ENCODE measurements at places on chromosomes 1 and 21.

- no peak for DNase-seq
Observed at GRCh38 chr1:161166669-161167548, 683 bp downstream of the PPOX start.

- no peak for DNase-seq
Observed at GRCh38 chr1:201877877-201878401, 10.8 kb upstream of the SHISA4 start.

GRCh38 chr1:6594977-6595740 lies 7.5 kb downstream of the KLHL21 start:
- DNase-seq = no peak

DNA sequence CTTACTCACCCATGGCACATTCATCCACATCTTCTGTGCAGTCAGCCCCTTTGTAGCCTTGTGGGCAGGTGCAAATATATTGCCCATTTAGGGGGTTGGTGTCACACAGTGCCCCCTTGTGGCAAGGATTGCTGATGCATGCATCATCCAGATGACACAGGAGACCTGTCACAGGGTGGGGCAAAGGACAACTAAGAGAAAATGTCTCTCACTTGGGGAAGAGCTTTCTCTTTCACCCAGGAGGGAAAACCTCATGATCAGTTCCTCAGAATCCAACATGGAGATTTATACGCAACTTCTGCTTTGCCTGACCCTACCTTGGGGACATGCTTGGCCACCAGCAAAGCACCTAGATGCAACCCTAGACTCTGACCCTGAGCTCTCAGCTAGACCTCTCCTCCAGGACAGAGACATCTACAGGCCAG lies 71.8 kb upstream of the ADAM30 start:
- DNase-seq = peak; percentile 72

- DNase-seq = no peak
Observed at GRCh38 chr1:41322835-41323234, 38.4 kb upstream of the FOXO6 start.

DNA sequence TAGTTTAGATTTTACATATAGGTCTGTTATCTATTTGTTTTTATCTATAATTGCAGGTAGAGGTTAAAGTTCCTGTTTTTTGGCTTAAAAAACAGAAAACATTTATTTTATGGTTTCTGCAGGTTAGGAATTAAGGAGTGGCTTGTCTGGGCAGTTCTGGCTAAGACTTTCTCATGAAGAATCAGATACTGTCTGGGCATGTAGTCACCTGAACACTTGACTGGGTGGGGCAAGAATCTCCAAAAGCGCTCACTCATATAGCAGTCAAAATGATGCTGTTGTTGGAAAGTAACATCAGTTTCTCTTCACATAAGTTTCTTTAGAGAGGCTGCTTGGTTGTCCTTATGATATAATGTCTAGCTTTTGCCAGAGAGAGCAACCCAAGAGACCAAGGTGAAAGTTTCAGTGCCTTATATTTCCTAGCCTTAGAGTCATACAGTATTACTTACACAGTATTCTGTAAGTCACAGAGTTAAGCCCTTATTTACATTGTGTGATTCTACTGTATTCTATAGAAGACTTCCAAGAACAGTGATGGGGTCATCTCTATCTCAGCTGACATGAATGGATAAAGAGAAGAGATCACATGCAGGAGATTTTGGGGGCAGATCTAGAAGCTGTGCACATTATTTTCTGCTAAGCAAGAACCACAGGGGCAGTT lies 125.4 kb upstream of the GPR52 start:
- no peak for DNase-seq

- DNase-seq = no peak
Observed at GRCh38 chr1:12112711-12113161, 49.6 kb downstream of the TNFRSF8 start.

DNA sequence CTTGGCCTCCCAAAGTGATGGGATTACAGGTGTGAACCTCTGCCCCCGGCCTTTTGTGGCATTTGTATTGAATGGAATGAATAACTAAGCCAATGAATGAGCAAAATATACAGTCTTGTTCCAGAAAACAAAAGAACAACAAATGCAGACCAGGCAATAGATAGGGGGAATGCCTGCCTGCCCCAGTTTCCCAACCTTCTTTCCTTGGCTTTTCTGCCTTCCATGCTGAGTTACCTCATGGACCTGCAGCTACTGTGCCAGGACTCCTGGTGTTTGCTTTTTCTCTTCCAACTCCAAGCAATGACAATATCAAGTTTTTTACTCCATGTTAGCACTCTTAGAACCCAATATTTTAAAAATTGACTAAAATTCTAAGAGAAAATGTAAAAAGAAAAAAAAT lies 58.6 kb upstream of the BACH1 start:
- DNase-seq = no peak

- DNase-seq = no peak
Observed at GRCh38 chr21:28944296-28944695, 48.4 kb downstream of the LTN1 start.

GRCh38 chr1:207844371-207844770 lies 66.6 kb downstream of the CD34 start:
- no peak for DNase-seq

DNA sequence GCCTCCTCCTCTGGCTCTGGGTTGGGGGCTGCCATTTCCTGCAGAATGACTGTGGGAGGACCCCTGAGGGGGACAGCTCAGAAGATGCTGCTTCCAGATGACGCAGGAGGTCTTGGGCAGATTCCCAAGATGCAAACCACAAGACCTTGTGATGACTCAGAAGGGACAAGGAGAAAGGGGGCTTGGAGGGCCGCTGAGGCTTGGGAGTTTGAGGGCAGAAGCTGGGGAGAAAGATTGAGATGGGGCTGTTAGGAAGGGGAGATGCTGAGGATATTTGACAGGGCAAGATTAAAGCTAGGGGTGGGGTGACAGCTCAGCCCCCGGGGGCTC lies 7.5 kb downstream of the PTPRU start:
- no peak for DNase-seq

- DNase-seq = no peak
Observed at GRCh38 chr1:177170756-177171535, at the start of gene BRINP2. Gene BRINP2 (plus strand): TSS chr1:177170958. CDS start chr1:177229877, 58,919 bp downstream.

- DNase-seq = peak; percentile 70
Observed at GRCh38 chr1:39609618-39610331, 29.7 kb downstream of the HEYL start.

DNA sequence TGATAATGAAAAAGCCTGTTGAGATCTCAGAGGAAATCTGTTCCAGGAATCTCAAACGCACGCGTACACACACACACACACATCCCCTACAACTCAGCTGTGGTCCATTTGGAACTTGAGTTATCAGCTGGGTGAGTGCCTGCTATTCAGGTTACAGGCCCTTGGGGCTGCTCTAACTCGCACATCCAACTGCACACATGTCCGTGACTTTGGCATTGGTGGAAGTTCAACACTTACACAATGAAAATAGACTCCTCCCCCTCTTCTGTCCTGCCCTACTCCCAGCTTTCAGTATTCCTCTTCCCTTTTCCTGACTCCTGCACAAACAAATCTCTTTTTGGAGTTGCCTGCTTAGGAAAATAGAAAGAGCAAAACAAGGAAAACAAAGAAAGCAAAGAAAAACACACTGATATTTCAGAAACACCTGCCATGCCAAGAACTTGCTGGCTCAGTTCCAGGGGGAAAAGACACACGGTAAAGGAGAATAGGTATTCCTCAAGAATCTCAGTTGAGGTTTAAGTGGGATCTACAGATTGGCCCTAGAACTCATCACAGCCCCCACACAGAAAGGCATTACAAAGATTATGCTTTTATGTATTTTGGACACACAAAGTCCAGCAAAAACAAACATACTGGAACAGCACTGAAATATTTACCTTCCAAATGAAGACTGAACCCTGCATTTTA lies 140.9 kb downstream of the TGFBR3 start:
- no peak for DNase-seq

DNA sequence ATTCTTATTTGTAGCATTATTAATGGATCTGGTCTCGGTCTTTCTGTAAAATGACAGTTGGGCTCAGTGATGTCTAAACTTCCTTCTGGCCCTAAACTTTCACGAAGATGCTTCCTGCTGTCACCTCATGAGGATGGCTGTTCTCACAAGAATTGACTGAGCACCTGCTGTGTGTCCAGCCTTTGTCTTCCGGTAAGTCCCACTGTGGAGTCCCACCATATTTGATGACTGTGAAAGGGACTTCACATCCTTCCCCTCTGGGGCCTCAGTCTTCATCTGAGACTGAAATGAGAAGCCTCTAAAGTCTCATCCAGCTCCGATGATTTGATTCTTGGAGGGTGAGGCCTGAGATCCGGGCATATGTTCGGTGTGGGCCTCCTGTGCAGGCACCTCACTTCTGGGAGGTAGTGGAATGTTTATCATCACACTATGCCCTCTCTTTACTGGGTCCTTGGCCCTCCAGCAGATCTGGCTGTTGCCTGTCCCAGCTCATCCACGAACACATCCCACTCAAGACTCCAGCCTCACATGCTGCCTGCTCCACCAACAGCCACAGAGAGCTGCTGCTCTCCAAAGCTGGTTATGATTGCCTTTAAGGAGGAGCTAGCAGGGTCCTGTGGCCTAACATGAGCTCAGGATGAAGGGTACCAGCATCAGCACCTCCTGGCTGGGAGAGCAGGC lies 95.8 kb downstream of the KCNN3 start:
- DNase-seq = no peak

DNA sequence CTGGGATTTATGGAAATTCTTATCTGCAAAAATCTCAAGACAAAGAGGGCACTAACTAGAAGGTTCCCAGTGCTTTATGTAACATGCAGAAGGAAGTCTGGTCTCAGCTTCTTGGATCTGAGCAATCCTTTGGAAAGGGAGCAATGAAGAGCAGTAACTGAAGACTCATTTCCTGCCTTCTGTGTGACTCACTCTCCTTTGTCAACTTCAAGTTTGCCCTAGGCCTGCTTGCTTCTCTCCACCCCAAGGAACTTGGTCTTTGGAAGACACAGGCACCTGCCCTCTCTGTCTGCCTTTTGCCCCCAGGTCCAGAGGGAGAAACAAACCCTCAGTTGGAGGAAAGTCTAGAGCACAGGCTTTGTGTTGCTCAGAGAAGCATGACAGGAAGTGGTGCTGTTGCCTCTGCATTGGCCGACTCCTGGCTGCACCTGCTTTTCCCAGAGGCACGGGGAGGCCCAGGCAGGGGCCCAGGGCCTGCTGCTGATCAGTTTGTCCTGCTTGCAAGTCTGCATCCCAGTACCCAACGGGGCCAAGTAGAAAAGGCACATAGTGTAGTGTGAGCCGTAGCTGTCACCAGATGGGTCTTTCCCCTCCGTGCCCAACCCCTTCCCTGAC lies 137.2 kb downstream of the DHRS3 start:
- DNase-seq = no peak

DNA sequence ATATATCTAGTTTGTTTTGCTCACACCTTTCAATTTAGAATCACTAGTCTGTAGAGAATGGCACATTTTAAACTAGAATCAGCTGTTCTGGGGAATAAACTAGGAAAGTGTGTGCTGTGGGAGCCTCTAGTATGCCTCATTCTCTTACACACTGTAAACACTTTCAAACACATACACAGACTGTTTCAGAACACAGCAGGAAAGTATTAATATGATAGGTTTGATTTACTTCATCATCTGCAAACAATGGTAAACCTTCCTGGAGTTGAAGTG lies 67.1 kb upstream of the ABCG1 start:
- no peak for DNase-seq

DNA sequence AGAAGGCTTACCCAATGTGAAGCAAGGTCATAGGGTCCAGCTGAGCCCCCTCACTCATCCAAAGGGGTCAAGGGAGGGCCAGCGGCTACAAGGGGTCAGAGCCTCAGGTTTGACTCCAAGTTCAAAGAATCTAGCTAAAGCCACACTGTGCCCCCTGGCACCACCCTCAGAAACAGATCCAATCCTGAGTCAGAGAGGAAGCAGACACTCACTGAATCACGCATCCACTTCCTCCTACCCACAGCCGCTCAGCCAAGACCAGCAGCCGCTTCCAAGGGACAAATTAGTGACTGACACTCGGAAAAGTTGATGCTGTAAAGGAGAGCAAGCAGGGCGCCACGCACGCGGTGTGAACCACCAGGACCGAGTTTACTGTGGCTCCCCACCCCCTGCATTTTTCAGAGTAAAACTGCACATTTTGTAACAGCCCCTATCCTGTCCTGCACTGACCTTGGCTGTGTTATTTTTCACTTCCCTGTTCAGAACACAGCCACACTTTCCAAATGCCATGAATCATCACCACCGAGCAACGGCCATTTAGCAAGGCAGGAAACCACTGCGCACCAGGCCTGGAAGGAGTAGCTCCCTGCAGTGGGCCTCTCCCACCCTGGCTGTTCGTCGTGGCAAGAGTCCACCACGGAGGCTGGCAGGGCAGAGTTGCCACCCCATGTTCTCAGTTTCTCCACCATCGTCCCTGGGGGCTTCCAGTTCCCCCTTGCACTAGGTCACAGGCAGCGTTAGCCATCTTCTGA lies 147.8 kb downstream of the TOMM20 start:
- peak; percentile 78 for DNase-seq

DNA sequence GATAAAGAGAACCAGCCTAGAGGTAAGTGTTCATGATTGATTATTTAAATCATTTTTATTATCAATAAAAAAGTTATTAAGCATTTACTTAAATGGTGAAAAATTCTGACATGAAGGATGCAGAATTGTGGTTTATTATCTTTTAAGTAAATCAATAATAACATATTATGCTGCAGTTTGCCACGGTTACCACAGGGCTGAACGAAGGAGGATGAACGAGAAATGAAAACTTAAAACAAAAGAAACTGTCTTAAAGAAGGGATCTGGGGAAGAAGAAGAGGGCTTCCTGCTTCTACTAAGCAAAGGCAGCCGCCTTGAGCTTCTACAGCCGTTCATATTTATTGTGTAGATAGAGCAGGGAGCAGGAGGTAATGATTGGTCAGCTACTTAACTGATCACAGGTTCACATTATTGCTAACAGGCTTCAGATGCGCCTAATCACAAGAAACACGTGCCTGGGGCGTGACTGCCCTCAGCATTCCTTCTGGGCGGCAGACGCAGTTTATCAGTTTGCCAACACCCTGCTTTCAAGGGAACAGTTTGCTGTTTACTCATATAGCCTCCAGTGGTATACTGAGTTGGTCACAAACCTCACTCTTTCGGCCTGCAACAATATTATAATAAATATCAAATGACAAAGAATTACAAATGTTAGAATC lies 5.8 kb upstream of the FNBP1L start:
- no peak for DNase-seq

- no peak for DNase-seq
Observed at GRCh38 chr21:35189077-35189863, 140.2 kb upstream of the RUNX1 start.

GRCh38 chr1:70504821-70505193 lies 93.7 kb downstream of the CTH start:
- no peak for DNase-seq

GRCh38 chr1:26094076-26094669 lies 17.5 kb upstream of the PDIK1L start:
- no peak for DNase-seq

- no peak for DNase-seq
Observed at GRCh38 chr21:28781602-28782276, 210.9 kb downstream of the LTN1 start.

DNA sequence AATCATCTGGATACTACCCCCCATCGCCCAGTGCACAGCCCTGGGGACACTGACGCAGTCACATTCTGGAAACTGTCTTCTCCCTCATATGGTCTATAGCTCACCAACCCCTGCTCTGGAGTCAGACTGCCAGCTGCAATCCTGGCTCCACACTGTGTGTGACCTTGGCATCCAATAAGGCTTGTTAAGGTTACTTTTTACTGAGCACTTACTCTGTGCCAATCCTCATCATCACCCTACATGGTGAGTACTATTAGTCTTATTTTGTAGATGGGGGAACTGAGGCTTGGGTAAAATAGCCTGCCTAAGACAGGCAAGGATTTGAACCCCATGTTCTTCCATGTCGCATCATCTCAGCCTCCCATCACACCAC lies 34.9 kb downstream of the AHDC1 start:
- no peak for DNase-seq

GRCh38 chr1:50305808-50306207 lies 117.4 kb downstream of the DMRTA2 start:
- no peak for DNase-seq

All from stimulated activated CD4-positive, alpha-beta T cell treated with anti-CD3 and anti-CD28 coated beads, Interleukin-12 subunit alpha, Interleukin-12 subunit beta, amount 100 ng/mL, for 48 hours (primary cell).